ENCODE measurements at places on chromosomes 5 and 9.

DNA sequence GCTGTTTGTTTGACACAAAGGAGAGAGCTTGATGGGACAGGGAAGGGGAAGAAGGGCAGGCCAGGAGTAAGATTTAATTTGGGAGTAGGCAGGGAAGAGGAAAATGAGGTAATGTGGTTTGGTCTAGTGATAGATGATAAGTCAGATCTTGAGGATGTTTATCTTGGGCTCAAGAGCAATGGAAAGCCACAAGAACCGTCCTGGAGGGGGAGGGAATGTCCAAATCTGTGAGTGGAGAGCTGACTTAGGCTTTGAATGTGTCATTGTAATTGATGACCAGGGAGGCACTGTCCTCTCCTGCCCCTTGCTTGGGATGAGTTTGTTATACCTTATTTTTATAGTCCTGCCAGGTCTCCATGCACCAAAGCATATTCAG lies 37.5 kb downstream of the MAMDC2 start:
- DNase-seq = no peak

- DNase-seq = no peak
Observed at GRCh38 chr9:32502464-32502863, 23.5 kb downstream of the RIGI start.

GRCh38 chr5:125890511-125890931 lies 532.7 kb upstream of the GRAMD2B start:
- no peak for DNase-seq

DNA sequence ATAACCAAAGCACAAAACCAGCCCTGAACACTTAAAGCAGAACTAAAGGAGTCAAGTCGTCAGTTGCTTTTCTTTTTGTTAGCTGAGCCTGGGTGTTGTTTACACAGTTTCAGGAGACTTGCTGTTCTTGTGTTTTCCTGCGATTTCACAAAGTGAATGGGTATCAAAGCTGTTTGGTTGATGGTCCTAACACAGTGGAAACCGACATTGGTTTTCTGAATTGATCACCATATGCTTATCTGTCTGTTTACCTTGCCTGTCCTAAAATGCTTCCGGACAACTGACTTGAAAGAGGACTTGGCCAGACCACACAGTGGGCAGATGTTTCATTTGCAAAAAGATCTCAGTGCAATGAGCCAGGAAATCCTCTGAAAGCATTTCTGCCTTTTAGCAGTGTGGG lies 676.4 kb downstream of the PRELID2 start:
- DNase-seq = no peak

- DNase-seq = no peak
Observed at GRCh38 chr5:74632947-74633356, 7.6 kb downstream of the ENC1 start.

DNA sequence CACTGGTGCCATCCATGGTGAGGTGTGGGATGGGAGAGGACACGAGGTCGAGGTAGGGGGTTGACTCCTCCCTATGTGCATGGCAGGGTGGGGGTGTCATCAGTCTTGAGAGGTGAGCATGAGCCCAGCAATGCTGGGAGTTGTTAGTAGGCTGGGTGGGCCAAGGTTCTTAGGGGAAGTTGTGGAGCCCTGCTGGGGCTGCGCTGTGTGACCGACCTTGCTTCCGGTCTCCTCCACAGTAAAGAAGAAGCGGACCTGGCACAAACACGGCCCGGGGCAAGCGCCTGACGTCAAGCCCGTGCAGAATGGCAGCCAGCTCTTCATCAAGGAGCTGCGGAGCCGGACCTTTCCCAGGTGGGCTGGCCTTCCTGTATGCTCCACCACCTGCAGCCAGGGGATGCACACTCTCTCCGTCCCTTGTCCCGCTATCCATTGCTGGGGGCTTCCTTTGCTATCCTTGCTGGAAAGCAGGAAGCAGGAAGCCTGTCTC lies 59.8 kb downstream of the PHF2 start:
- DNase-seq = peak; percentile 22

DNA sequence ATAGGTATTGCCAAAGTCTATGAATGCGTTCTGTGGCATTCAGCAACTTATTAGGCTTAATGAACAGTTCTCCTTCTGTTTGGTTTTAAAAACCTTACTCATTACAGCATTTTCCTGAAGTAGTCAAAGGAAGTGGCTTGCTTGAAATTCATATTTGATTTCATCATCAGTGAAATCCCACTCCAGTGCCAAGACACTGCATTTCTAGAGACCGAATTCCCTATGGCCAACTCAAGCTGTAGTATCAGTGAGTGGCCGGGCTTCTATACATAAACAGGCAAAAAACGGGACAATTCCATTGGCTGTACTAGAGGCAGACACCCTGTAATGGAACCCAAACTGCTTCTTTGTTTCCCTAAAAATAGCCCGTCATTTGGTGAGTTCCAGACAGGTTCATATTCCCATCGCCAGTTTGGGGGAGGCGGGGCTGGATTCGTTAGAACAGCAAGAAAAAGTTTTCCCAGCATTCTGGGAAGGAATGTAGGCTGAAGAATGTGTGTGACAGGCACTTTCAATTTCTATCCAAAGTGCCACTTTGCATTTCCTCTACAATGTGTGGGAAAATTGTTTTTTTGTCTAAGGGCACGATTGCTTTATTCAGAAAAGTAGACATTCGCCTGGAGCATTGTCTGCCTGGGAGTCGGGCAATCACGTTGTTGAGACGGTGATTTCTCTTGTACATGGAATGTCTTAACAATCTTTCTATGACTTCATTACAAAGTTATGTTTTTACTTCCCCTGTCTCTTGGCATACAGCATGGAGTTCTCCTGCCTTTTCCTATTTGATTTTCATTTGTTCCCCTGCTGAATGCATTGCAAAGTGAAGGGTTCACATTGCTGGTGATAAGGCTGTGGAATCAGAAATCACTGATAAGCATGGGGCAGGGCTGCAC lies 141.8 kb upstream of the MAST4 start:
- DNase-seq = no peak

- DNase-seq = no peak
Observed at GRCh38 chr5:145939540-145940065, 3.2 kb downstream of the SH3RF2 start.

GRCh38 chr5:160641405-160641804 lies 210.6 kb downstream of the ATP10B start:
- DNase-seq = no peak

- no peak for DNase-seq
Observed at GRCh38 chr5:43016217-43016779, 23.8 kb downstream of the ANXA2R start.

DNA sequence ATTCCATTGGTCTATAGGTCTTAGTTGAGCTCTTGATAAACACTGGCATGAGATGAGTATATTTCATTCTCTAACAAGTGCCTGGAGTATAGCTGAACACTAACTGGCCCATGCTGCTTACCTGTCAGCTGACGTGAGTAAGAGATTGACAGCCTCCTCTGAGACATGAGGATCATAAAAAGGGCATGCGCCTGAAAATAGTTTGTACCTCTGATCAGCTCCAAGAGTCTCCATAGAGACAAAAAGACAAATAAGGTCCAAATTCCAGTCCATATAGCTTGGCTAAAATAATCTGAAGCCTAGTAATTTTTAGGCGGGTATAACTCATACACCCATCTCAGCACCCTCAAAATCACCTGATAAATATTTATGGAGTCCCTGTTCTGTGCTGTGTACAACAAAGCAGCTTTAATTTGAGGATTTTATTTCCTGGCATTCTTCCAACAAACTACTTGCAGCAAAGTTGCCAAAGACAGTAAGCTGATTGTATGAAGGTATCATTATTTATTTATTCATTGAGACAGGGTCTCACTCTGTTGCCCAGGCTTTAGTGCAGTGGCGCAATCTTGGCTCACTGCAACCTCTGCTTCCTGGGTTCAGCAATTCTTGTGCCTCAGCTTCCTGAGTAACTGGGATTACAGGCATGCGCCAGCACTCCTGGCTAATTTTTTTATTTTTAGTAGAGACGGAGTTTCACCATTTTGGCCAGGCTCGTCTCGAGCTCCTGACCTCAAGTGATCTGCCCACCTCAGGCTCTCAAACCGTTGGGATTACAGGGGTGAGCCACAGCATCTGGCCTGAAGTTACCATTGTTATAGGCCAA lies 16.2 kb upstream of the FSD1L start:
- DNase-seq = no peak

DNA sequence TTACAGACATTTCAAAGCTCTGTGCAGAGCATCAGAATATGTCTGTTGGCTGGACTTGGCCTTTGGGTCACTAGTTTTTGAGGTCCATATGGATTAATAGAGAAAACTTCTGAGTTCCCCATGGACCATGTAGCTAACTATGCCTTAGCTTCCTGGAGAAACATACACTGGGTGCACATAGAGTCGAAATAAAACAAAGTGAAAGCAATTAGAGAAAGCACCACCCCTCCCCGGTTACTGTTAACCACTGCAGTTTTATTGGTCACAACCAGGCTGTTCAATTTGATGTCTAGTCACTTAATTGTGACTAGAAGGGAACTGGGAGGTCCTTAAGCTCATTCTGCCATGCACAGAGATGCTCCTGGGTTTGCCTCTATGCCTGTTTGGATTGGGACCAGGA lies 4.2 kb downstream of the FAM240B start:
- no peak for DNase-seq

DNA sequence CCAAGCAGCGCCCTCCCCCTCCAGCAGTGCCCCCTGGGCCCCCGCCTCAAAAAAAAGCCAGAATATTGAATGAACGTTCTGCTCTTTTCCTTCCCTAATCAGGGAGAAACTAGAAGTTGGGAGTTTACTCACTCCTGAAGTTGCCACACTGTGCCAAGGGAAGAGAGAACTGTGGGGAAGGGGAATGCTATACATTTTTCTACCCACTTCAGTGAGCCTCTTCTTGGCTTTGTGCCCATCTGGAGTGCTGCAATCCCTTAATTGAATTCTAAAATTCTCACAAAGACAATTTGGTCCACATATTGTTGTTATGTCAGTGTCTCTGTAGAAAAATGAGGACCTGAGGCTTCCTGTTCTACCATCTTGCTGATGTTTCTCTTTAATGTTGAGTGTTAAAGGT lies 443.7 kb downstream of the DIRAS2 start:
- DNase-seq = no peak

DNA sequence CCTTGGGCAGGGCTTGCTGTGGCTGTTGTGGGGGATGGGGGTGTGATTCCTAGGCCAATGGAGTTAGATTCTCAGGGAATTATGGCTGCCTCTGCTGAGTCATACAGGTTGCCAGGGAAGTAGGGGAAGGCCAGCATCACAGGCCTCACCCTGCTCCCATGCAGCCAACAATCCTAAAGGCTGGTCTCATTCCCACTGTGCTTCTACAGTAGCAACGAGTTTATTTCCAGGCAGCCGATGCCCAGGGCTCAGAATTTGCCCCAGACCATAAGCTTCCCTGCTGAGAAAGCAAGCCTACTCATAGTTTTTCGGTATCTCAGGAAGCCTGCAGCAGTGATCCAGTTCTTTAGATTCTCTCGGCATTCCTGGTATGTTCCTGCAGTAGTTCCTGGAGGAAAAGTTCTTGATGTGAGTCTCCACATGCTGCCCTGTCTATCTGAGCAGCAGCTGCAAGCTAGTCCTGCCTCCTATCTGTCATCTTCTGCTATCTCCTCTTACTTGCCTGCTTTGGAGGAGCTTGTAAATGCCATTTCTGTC lies 59.3 kb upstream of the SELENOP start:
- DNase-seq = no peak

DNA sequence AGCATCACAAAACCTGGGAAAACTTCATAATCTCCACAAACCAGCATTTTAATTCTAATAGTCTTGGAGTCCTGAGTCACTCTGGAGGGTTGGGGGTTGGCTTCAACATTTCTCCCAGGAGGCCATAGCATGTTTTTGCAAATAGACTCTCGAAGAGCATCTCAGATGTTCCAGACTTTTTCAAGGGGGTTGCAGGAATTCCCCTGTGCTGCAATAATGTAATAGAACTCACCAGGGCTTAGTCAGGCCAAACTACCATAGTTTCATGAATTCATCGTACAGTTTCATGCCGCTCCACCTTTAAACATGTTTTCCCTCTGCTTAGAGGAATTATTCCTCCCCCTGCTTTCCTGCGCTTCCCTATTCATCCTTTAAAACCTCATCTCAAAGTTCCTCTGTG lies 499.5 kb upstream of the KLF4 start:
- no peak for DNase-seq

DNA sequence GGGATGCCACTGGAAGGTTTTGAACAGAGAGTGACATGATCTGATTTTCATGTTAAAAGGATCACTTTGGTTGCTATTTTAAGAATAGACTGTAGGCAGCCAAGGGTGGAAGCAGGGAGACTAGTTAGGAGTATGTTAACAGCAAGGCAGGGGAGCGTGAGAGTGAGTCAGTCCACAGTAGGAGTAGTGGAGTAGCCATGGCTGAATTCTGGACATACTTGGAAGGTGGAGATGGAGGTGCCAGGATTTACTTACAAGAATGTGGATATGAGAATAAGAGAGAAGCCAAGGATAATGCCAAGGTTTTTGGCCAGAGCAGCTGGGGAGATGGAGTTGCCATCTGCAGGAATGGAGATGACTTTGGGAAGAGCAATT lies 118.8 kb downstream of the GALNT10 start:
- no peak for DNase-seq

- DNase-seq = no peak
Observed at GRCh38 chr5:5195128-5195918, 55.2 kb downstream of the ADAMTS16 start.

DNA sequence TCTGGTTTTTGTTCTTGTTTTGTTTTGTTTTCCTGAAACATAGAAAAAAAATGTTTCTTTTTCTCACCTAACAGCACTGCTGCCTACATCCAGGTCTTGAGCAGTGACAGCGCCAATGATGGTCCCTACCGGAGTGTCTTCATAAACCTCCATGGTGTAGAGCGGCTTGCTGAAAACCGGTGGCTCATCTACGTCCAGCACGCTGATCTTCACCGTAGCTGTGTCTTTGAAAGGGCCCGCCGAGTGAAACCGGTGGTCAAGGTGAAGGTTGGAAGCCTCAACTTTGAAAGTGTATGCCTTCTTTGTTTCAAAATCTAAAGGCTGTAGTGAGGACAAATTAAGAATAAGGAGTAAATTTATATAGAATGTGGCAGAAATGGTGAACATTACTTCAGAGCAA lies 1051.0 kb downstream of the CDH12 start:
- no peak for DNase-seq

DNA sequence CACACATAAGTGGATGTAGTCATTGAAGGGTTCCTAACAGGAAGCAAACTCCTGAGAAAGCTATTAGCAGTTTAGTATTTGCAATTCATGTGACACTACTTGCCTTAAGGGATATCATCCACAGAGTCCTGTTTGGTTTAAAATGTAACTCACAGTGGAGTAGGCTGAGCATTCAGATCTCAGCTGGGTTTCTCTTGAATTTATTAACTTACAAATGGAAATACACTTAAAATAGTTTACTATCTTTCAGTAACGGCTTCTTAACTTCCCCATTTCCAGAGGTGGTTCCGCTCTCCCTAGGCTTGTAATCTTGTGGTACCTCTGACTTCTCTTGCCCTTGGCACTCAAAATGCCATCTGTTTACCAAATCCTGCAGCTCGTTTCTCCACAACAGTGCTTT lies 660.7 kb upstream of the ADAMTS16 start:
- no peak for DNase-seq
